Stimulated activated CD8-positive, alpha-beta memory T cell treated with anti-CD3 and anti-CD28 coated beads, Interleukin-7, amount 100 ng/mL, for 1 hour (primary cell): ENCODE measurements at places on chromosomes 6 and 20.

- DNase-seq = no peak
Observed at GRCh38 chr6:16496210-16496609, 257.8 kb downstream of the GMPR start.

DNA sequence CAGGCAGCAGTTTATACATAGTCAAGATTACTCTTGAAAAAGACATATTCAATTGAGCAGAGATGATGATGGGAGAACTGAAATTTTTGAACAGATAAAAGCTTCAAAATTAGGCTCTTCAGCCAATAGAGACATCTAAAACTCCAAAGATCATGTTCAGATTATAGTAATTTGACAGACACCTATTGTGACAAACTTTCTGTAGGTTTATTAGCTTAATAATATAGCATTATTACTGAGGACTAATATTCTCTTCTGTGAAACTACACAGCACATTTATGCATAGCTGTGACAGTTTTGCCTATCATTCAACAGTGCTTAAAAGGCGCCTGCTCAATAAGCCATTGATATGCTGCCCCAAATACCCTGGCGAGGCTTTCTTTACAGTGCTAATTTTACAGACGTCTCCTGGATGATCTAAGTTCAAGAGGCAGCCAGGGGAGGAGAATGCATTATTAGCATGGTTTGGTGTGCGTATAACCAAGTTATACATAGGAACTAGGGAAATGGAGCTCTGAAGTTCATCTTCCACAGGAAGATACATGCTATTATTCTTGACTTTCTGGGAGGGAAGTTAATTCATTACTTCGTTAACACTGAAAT, 21.5 kb downstream of the PLAGL1 start:
- no peak for DNase-seq

DNA sequence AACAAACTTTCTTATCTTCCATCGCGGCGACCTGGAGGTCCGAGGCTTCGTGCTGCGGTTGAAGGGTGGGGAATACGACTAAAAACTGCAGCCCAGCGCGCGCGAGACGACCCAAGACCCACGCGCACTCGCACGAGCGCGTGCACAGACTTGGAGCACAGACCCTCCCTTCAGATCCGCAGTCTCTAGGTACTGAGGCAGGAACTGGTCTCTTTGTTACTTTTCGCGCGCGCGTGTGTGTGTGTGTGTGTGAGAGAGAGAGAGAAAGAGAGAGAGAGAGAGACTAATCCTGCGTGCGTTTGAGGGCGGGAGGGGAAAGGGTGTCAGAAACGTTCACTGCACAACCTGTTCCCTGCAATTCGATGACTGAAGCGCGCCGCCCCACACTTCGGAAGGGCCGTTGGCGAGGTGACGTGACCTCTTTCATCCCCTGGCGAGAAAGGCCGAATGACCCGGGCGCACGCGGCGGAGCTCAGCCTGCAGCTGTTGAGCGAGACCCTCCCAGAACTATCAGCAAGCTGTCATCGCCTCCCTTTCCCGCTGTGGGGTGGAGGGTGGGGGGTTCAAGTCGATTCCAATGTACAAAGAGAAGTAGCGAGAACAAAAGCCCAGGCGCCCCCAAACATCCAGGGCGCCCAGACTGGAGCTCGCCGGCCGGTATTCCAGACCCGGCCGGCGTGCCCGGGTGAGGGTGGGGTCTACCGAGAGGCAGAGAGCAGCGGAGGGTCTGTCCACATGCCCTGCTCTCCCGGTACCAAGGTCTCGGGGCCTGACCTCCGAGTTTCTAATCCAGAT, 1.5 kb upstream of the TUBB2B start:
- no peak for DNase-seq

DNA sequence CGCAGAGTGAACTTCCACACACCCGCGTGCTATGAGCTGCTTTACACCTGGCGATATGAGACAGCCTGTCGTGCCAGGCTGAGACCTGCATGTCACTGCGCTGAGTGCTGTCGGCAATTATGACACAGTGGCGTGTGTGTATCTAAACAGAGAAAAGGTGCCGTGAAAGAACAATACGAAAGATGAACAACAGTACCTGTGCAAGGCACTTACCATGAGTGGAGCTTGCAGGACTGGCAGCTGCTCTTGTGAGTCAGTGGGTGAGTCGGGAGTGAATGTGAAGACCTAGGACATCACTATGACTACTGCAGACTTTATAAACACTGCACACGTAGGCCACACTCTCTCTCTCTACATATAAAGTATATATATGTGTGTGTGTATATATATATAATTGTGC, 68.5 kb upstream of the DUSP22 start:
- no peak for DNase-seq

- DNase-seq = no peak
Observed at GRCh38 chr6:157596461-157596860, 215.5 kb downstream of the ZDHHC14 start.

- DNase-seq = no peak
Observed at GRCh38 chr6:161882196-161882765, 608.4 kb upstream of the AGPAT4 start.

- no peak for DNase-seq
Observed at GRCh38 chr6:36246506-36247268, 23.2 kb upstream of the PNPLA1 start.

- DNase-seq = no peak
Observed at GRCh38 chr6:81304466-81304865, 448.0 kb downstream of the TENT5A start.

DNA sequence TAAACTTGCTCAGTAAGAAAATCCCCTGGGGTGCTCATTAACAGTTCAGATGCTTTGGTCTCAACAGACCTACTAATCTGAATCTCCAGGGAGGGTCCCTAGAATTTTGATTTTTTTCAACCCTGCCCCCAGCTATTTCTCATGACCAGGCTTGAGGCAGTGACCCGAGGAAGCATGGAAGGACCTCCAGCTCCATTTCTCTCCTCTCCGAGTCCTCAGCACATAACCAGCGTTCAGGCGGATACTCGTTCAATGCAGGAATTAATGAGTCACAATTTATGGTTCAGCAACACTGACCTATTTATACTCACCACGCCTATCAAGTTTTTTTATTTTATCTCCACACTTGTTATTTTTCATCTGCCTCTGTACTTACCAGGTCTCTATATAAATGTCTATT, 369.2 kb upstream of the CDH4 start:
- DNase-seq = no peak

DNA sequence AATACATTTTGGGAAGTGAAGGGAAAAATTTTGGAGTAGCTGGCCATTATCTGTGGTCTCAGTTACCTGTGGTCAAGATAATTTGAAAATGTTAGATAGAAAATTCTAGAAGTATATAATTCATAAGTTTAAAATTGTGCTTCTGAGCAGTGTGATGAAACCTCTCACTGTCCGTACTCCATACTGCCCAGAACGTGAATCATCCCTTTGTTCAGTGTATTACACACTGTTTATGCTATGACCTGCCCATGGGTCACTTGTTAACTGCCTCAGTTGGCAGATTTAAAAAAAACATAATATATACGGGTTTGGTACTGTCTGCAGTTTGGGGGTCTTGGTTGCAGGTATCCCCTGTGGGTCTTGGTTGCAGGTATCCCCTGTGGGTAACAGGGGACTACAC, 4.1 kb upstream of the CALHM5 start:
- no peak for DNase-seq
